Placental epithelial cell (primary cell): ENCODE measurements at places on chromosomes 11 and 22. TPM values are rescaled to one million over a fixed set of nuclear protein-coding genes. Genes with fewer than 3 reads are reported as not detected.

Gene TRPC6
- under 0.01 TPM in 1 of 2 replicates, not detected in the other for total RNA-seq

Gene SPTBN2
- total RNA-seq, result 26.3 and 29.9 TPM in 2 replicates

Gene TSKU
- 22.8 and 36.8 TPM in 2 replicates for total RNA-seq

Gene CARD10
- total RNA-seq, result 16.5 TPM in 2 replicates
